ENCODE measurements at places on chromosomes 1 and 21. TPM values are rescaled to one million over a fixed set of nuclear protein-coding genes. Genes with fewer than 3 reads are reported as not detected.
A peak's percentile ranks its signal among the peaks of the same experiment; 100 is the strongest.

Gene TENT5C
- 10.4 TPM for polyA plus RNA-seq

Gene AK5
- 4.2 TPM for polyA plus RNA-seq

DNA sequence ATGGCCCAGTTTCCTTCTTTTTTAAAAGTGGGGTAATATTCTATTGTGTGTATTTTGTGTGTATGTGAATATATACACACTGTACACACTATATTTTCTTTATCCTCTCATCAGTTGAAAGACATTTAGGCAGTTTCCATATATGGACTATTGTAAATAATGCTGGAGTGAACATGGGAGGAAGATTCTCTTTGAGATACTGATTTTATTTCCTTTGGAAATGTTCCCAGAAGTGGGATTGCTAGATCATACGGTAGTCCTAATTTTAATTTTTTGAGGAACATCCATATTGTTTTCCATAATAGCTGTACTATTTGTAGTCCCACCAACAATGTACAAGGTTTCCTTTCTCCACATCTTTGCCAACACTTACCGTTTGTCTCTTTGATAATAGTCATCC lies 51.0 kb downstream of the F3 start:
- DNase-seq = no peak

- peak; percentile 22 for DNase-seq
Measured at GRCh38 chr1:88985032-88985431, 7.4 kb downstream of the KYAT3 start.

GRCh38 chr1:170967042-170967910 lies 31.9 kb downstream of the MROH9 start:
- peak; percentile 39 for DNase-seq

DNA sequence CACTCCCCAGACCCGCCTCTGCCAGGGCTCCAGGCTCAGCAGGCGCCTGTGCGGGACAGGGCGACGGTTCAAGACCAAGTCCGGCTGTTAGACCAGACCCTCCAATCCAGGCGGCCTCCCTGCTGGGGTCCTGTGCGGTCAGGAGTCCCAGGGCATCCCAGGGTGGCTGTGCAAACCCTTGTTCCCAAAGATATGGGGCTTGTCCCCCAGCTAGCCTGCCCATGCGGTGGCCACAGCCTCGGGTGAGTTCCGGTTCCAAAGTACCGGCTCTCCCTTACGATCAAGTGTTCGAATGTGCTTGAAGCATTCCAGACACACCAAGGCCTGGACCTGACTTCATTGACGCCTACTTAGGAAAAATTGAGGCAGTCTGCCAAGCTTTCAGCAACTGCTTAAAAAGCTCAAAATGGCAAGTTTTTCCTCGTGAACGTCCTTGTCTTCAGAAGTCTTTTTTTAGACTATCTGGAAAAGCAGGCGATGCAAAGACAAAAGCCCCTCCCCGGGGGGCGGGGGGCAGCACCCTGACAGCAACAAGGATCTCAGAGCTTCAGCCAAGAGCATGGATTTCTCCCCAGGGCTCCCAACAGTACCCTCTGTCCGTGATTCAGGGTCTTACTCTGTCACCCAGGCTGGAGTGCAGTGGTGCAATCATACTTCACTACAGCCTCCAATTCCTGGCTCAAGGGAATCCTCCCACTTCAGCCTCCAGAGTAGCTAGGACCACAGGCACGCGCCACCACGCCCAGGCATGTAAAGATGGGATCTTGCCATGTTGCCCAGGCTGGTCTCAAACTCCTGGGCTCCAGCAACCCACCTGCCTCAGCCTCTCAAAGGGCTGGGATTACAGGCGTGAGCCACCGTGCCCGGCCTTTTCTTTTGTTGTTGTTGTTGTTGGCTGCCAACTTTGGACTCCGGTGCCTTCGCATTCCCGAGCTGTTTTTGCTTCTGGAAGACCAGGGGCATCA lies 2.3 kb downstream of the FAAP20 start:
- DNase-seq = no peak

DNA sequence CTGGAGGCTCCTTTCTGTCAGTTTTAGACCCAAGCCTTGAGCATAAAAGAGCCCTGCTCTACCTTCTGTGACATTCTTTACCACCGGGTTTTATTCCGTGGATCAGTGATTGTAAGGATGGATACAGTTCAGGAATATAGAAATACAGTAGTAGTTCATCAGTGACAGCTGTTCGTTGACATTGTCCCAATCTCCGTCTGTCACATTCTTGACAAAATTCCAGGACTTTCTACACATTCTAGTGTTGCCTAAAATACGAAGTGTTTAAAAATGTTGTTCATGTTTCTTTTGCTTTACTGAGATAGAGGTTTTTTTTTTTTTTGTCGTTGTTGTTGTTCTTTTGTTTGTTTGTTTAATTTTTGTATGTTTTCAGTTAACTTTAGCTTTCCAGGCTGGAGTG lies 29.9 kb downstream of the MAP10 start:
- DNase-seq = no peak

Gene SLAMF9
- 0.33 TPM for polyA plus RNA-seq

Gene RGS13
- 2.3 TPM for polyA plus RNA-seq

DNA sequence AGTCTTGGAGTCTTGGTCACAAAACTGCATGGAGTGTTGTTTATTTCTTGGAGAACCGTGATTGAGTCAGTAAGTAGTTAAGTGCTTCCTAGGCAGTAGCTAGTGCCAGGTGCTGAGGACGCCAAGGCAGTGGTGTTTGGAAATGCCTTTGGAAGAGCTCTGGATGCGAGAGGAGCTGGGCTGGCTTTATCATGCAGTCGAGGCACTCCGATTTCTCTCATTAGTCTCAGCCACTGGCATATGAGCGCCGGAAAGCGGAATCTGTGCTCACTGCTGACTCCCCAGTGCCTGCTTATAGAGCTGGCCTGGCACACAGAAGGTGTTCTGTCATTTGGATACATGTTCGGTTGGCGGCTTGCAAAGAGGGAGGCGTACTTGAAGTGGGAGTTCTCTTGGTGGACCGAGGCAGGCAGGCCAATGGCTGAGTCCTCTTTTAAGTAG lies 3.6 kb downstream of the TENT5C start:
- no peak for DNase-seq

- no peak for DNase-seq
Measured at GRCh38 chr21:23921670-23922418, 1685.4 kb downstream of the MRPL39 start.

GRCh38 chr1:224563666-224564065 lies 52.5 kb upstream of the CNIH3 start:
- DNase-seq = no peak

Gene ZNF670
- polyA plus RNA-seq = 2.4 TPM

DNA sequence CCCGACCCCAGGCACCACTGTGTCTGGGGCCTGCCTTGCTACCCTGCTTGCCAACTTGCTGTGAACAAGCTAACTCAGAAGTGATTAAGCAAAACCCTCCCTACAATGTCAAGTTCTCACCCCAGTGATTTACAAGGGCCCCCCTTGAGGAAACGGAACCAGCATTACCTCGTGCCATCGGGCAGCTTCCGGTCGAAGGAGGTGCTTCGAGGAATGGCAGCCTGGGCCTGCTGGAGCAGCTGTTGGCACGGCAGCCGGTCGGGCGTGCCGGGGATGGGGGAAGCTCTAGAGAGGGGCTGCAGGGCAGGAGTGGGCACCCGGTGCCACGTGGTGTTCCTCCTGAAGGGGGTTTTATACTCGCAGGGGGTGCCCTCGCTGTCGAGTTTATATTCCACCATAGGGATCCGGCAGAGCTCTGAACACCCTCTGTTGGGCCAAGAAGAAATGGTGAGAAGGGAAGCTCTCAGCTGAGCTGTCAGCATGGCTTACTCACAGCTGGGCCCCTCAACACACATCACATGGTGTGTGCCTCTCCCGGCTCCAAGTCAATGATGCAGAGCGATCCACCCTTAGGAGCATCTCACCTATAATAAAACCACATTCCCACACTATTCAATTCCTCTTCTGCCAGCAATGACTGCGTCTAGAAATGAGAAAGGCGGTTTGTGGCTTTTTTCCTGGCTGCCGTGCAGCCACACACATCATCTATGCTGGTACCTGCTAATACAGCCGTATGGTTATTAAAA lies 184.4 kb downstream of the SIPA1L2 start:
- DNase-seq = no peak

Gene SERTAD4
- 2.2 TPM for polyA plus RNA-seq

Gene ACOT11
- 33.3 TPM for polyA plus RNA-seq

- no peak for DNase-seq
Measured at GRCh38 chr21:45388611-45389296, 16.2 kb upstream of the COL18A1 start.

GRCh38 chr1:33515607-33516006 lies 43.2 kb downstream of the ZSCAN20 start:
- no peak for DNase-seq

Gene LRRC53
- polyA plus RNA-seq = 0.25 TPM

DNA sequence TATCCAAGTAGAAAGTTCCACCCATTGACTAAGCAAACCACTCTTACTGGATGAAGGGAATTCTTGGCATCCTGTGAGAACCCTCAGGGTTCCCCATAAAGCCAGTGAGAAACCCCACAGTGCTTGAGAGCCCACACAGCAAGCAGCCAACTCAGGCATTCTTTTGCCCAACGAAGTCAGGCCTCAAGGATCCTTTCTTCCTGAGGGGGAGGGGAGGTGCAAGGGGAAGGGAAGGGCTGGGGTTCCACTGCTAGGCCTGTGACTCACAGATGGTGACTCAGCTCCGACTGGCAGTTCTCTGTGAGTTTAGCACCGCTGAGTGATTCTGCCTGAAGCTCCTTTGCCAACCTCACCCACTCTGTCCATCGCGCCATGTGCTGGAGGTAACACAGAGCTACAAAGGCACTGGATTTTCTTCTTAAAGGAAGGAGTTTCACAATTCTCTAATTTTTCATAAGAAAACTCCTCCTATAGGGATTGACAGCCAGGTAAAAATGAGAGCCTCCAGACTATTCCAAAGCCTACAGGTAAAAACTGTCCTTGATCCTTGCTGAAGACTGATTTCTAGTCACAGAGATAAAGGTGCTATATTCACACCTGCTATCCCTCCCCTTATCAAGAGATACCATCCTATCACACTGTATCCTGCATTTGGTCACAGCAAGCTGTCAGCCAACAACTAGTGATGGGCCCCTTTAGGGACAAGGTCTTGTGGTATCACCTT lies 4.8 kb downstream of the ENO1 start:
- peak; percentile 83 for DNase-seq

DNA sequence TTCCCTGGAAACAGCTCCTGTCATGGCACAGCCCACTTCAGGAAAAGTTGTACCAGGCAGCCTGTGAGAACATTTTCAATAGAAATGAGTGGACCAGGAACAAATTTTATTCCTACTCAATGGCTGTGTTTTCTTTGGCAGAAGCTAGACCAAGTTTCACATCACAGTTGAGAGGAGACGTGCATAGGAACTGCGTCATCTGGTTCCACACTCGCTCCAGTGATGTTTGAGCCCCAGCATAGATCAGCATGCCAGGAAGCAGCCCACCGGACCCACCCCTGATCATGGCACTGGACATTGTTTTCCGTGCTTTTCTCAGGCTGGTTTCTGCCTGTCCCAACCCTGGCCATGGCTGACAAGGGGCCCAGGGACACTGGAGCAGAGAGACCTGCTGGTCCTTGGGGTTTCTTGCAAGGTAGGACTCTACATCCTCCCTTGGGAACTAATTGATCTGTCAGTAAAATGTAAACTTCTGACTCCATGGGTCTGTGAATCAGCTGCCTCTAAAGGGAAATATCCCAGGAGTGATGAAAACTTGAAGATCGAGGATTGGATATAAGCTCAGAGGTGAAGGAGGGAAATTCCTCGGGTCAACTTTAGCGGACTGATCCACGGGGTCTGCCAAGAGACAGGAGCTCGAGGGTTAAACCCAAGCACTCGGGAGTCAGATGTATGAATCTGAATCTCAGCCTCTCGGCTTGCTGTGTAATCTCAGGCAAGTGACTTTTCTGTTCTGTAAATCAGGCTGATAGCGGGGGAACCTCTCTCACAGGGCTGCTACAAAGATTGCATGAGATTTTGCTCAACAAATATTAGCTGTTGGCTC lies 35.7 kb downstream of the NEK2 start:
- no peak for DNase-seq

DNA sequence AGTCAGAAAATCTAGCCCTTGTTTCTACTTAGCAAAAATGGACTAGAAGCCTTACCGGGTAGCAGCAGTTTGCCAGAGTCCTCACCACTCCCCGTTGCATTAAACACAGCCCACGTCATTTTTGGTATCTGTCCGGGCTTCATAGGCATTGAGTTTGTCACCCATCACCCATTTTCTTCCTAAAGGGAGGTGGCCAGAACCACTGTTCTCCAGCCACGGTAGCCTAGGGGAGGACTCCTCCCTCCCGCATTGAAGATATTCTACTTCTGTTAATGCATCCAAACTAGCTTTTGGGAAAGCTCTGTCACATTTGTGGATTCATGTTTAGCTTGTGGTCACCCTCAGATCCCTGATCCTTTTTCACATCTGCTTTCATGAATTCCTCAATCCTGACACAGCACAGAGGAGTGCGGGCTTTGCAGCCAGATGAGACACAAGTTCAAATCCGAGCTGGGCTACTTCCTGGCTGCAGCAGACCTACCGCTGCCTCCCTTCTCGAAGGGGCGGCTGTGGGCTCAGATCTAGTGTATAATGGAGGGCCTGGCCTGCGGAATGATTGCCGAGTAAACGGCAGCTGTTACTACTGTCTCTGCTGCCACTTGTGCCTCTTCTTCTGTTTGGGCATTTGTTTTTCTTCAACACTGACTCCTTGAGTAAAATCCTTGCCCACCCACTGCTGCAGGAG lies 63.2 kb upstream of the EFHD2 start:
- DNase-seq = no peak

DNA sequence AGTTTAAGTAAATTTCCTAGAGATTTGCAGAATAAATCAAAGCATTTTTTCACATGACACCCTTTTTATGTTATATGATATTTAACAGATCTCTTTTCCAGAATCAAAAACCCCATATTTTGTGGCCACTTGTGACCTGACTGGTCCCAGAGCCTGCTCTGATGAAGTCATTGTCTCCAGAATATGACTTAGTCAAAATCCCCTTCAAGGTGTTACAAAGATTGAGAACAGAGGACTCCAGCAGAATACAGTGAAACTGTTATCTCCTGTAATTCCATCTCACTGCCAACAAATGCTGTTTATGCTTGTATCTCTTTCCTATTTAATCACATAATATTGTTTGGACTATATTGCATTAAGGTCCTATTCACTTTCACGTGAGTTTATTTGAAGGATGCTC lies 25.6 kb downstream of the RGS1 start:
- DNase-seq = no peak

DNA sequence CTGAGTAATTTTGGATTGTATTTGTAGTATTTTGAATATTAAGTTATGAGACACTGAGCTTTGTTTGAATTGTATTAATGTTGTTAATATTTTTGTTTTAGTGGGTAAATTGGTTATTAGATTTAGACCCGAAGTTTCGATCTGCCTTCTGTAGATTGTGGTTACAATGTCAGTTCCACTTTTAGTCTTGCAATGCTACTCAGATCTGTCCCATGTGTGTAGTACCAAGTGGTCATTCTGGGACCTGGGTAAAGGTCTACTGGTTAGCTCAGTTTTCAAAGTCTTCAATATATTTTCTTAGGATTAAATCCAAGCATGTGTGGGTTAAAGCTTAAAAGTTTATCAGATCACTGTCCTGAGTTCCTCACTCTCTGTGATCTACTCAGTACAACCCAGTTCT lies 346.5 kb upstream of the PROX1 start:
- DNase-seq = no peak

Gene FAM72D
- polyA plus RNA-seq = 1.2 TPM
